ENCODE measurements at places on chromosomes 16 and 17.

- no peak for DNase-seq
These were observed 15.5 kb downstream of the BANP start for GRCh38 chr16:87966685-87967185.

- DNase-seq, result no peak
These were observed 13.3 kb downstream of the PROCA1 start for GRCh38 chr17:28698253-28698941.

DNA sequence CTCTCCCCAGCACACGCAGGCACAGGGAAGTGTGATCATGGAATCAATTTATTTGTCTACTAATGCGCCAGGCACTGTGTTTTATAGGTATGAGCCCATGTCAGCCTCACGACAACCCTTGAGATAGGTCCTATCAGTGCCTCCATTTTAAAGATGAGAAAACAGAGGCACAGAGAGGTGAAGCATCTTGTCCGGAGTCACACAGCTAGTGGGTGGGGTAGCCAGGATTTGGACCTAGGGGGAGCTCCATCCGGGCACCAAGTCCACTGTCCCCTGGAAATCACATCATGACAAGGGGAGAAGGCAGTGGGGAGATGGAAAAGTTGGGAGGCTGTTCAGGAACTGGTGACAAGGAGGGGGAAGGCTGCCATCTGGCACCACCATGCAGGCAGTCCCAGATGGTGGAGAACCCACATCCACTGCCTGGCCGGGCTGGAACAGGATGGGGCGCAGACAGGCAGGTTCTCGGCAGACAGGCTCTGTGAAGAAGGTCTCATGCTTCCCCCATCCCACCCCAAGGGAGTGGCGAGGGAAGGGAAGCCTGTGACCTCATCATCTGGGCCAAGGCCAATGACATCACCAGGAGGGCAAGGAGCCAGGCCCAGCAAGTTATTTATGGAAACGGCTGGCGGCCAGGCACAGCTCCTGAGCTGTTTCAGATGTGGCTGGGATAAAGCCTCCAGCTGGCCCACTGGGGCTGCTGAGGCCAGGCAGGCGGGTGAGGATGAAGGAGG is 126.0 kb upstream of the SDK2 start:
- DNase-seq, result peak; percentile 23

DNA sequence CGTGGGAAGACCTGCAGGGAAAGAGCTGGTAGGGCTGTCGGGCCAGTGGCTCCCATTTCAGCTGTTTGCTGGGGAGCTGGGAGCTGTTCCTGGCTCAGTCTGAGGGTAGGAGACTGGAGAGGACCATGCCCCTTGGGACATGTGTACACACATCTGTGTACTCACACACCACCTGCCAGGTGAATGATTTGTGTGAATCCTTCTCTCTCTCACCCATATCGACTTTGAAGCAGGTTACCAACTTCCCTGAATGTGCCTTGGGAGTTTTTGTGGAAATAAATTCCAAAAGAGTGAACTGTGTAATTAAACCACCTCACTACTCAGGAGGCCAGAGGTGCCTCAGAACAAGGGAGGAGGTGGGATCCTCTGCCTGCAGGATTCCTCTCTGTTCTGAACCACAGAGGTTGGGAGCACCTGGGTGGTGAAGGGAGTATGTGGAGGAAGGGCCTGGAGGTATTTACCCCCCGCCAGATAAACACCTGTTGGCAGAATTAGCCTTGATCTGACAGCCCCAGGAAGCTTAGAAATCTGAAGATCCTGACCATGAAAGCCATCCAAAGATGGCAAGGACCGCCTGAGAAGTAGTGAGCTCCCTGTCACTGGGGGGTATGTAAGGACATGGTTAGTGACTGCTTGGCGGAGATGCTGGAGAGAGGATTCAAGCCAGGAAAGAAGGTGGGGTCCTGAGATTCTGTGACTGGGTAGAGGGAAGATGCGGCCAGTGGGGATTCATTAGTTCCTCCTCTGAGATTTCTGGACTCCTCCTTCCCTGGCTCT is 3.3 kb downstream of the ABCC3 start:
- no peak for DNase-seq

- DNase-seq, result no peak
These were observed 665.2 kb upstream of the CDH8 start for GRCh38 chr16:62701426-62701825.

DNA sequence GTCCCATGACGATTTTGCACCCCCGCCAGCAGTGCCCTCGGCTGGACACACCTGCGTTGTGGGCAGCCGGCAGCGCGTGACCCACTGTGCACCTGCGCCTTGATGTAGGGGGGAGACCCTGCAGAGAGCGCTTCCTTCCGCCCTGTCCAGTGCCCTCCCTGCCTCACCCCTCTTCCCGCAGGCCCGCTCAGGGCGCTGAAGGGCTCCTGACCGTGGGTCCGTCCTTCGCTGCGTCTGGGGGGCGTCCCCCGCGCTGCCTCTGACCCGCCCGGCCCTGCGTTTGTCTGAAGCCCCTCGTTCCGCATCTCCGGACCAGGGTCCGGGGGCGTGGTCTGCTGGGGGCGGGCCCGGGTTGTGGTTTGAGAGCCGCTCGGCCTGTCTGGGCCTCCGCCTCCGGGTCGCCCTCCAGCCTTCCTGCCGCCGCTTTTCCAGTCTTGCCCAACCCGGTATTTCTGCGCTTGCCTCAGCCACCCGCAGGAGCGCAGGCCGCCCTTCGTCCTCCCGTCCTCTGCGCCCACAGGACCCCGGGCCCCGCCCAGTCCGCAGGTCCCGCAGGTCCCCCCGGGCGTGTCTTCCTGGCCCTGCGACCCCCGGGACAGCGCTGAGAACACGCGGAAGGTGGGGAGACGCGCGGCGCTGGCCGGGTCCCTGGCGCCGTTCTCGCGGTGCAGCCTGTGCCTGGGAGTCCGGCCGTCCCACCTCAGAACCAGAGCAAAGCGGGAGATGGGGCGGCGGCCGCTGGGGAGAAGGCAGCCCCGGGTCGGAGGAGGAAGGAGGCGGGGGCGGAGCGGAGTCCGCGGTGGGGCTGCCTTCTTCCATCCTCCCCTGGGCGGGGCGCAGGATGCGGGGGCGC is 4.0 kb upstream of the IL17C start:
- no peak for DNase-seq

GRCh38 chr17:80891397-80892018 is 100.1 kb upstream of the CHMP6 start:
- peak; percentile 42 for DNase-seq

DNA sequence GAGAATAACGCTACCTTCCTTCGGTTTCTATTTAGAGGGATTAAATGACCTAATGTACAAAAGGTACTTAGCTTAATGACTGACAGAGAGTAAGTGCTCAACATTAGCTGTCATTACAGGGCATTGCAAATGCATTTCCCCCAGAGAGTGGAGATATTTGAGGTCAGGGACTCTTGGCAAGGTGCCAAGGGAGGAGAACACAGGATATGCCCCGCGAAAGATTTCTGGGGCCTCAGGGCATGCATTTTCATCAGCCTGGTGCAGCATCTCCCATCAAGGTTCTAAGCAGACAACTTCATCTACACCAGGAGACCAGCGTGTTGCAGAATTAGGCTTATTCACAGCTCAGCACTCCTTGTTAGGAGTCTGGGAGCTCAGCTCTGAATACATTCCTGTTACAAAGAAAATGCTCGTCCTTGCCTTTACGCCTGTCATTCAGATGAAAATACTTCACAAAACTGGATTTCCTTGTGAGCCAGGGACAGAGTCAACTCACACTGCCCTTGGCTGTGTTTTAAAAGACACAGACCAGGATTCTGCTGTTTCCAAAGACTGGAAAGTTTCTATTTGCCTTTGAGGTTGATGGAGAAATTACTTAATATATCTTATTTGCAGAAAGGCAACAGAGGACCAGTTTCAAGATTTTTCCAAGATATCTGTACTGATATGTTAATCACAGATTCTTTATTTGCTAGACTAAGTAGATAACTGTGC is 108.2 kb downstream of the VAT1L start:
- no peak for DNase-seq

GRCh38 chr17:1203111-1203966 is 23.6 kb upstream of the ABR start:
- no peak for DNase-seq

DNA sequence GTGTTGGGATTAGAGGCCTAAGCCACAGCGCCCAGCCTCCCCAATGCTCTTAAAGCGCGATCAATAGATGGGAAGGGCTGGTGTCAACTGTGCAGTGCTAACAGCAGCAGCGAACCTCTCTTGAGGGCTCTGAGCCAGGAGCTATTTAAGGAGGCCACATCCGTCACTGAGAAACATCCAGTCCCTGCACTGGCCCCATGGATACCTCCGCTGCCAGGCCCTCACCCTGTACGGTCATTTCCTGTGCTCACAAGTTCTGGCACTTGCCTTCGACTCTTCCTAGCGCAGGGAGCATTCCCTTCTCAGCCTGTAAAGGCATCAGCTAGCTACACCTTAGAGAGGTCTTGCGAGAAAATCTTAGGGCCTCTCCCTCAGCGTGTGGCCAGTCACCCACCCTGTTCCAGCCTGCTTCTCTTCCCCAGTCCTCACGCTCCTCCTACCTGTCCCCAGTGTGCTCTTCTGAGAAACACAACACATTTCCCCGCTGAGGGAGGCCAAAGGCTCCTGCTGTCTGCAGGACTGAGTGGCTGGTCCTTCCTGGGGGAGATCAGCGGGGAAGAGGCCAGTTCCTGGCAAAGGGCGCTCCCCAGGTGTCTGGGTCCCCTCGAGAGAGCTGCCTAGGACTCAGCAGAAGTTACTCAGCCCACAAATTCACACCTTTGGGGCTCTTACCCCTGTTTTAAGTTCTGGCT is 28.6 kb downstream of the GTF3C1 start:
- DNase-seq, result peak; percentile 32

DNA sequence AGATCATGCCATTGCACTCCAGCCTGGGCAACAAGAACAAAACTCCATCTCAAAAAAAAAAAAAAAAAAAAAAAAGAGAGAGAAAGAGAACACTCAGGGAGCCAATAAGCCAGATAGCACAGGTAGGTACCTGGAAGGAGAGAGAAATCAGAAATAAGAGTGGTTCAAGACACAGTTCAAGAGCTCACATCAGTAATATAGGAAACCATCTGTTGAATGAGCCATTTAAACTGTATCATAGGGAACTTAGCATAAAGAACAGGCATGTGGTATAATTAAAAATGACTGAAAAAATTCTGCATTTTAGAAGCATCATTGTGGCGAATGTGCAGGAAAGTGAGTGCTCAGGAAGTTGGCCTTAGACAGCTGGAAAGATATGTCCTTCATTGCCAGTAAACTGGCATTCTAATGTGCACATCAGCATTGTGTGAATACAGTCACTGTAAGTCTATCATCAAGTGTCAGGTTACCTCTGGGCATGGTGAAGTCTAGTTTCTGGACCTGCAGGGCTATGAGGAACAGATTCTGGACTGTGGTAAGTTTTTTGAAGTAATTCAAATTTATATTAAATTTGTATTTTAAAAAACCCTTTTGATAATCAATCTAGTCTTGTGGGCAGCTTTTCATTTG is 20.4 kb downstream of the KRT12 start:
- no peak for DNase-seq

DNA sequence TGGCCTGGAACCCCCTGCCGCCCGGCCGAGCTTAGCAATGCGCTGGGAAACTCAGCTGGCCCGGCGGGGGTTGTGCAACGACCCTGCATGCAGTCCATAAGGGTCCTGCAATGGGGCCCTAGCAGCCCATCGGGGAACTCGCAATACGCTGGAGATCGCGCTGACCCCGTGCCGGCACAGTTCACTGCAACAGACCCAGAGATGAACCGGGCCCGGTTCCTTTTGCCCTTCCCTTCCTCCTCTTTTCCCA is 375 bp downstream of the SLC25A11 start:
- DNase-seq, result no peak

- DNase-seq, result no peak
These were observed 299 bp downstream of the NUP85 start for GRCh38 chr17:75205793-75206163.

DNA sequence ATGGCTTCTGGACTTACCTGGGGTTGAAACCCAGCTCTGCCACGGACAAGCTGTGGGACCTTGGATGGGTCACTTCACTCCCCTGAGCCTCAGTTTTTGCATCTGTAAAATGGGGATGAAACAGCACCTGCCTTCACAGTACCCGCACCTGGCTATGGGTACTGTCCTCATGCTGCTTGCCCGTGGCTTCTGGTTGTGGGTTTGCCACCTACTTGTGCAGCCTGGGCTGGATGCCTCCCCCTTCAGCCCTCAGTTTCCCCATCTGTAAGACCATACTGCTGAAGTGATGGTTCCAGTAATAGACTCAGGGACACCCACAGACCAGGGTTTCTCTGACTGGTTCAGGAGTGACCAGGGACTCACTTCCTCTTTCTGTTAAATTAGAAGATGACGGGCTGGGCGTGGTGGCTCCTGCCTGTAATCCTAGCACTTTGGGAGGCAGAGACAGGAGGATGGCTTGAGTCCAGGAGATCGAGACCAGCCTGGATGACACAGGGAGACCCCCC is 9.4 kb downstream of the GLIS2 start:
- DNase-seq, result no peak
